ENCODE measurements at places on chromosomes 5 and 9.

- DNase-seq = no peak
Measured at GRCh38 chr5:172594867-172595466, 46.1 kb upstream of the NEURL1B start.

DNA sequence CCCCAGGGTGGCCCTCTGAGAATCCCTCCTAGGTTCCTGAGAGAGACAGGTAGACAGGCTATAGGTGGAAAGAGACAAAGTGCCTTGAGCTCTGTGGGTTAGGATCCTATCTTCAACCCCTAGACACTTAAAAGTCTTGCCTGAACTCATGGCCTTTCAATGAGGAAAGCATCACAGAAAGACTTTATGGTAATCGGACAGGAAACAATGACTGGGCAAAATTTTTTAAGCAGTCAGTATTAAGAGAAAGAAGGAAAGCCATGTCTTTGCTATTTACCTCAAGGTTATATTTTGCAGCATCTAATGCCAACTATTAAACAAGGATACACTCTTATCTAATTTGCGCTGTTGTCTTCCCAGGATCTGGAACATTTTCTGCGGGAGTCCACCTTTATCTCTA, 93.2 kb downstream of the PCSK1 start:
- DNase-seq = no peak

DNA sequence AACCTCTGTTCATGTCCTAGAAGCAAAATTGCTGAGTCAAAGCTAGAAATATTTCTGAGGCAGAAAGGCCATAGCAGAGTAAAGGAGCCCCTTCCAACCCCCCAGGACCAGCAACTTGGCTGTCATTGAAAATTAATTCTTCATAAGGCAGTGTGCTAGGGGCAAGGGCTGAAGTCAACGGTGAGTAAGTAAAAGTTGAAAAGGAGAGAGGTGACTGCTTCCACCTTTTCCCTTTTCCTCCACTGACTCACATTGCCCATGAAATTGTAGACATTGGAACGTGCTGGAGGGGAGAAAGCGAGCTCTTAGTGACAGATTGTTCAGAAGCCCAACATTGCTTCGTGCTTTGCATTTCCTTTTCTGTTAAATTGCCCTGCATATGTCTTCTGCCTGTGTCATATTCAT, 19.1 kb downstream of the GLRA1 start:
- DNase-seq = no peak

- DNase-seq = no peak
Measured at GRCh38 chr9:125277411-125277810, 15.8 kb downstream of the GAPVD1 start.

DNA sequence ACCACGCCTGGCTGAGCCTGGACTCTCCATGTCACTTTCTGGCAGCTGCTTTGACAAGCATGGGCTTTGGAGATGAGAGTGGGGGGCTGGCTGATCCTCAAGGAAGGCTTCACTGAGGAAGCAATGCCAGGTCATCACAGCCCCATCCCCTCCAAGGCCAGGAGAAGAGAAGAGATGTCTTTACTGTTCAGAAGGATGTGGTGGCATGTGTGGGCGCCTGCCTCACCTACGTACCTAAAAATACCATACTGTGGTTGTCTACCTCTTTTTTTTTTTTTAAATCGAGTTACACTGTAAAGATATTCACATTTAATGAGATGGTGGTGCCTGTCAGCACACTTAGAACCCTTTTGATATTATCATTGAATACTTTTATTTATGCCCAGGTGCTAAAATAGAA, 26.4 kb upstream of the CTNNA1 start:
- DNase-seq = no peak

- DNase-seq = no peak
Measured at GRCh38 chr9:128473104-128473503, 17.3 kb downstream of the ODF2 start.

GRCh38 chr5:100496296-100496695, 38.9 kb upstream of the FAM174A start:
- DNase-seq = no peak

- no peak for DNase-seq
Measured at GRCh38 chr5:142486581-142486980, 161.8 kb upstream of the SPRY4 start.
